ENCODE measurements at places on chromosomes 7 and 10. TPM values are rescaled to one million over a fixed set of nuclear protein-coding genes. Genes with fewer than 3 reads are reported as not detected.

Gene UNCX
- total RNA-seq, result not detected

Gene CYP3A5
- total RNA-seq, result 25.9 TPM

DNA sequence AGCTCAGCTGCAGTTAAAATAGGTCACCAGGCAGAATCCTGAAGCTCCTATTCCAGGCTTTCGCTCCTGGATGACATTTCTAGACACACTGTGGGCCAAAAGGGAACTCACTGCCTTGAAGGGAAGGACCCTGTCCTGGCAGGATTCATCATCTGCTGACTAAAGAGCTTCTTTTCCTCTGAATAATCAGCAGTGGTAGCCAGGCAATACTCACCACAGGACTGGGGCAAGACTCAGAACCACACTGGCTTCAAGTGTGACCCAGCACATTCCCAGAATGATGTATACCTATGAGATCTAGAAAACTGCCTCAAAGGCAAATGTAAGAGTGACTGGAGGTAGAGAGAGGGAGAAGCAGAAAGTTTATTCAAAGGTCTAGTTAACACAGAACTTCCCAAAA, 29.5 kb upstream of the EBF3 start:
- no peaks in the 10 kb centered on the region for H3K36me3 ChIP-seq
- H3K4me3 ChIP-seq, result no peak overlapping the region
- H3K27ac ChIP-seq, result no peak overlapping the region
- no peak for DNase-seq
- no peaks in the 10 kb centered on the region for H3K27me3 ChIP-seq
- no peaks in the 10 kb centered on the region for H3K4me1 ChIP-seq

DNA sequence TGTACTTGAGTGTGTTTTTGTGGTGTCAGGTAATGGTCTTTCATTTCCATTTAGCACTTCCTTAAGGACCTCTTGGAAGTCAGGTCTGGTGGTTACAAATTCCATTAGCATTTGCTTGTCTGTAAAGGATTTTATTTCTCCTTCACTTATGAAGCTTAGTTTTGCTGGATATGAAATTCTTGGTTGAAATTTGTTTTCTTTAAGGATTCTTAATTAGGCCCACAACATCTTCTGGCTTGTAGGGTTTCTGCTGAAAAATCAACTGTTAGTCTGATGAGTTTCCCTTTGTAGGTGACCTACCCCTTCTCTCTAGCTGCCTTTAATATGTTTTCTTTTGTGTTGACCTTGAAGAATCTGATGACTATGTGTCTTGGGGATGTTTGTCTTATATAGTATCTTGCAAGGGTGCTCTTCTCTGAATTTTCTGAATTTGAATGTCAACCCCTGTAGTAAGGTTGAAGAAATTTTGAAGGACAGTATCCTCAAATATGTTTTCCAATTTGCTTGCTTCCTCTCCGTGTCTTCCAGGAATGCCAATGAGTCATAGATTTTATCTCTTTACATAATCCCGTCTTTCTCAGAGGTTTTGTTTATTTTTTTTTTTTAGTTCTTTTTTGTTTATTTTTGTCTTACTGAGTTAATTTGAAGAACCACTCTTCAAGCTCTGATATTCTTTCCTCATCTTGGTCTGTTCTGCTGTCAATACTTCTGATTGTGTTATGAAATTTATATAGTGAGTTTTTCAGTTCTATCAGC, 70.2 kb downstream of the SLC39A12 start:
- no peak for DNase-seq
- no peaks in the 10 kb centered on the region for H3K4me1 ChIP-seq
- no peak overlapping the region for H3K4me3 ChIP-seq
- no peaks in the 10 kb centered on the region for H3K36me3 ChIP-seq
